Stimulated activated CD4-positive, alpha-beta T cell treated with anti-CD3 and anti-CD28 coated beads, Interleukin-15, amount 100 ng/mL, for 48 hours (primary cell): ENCODE measurements at places on chromosomes 2 and 18.
A peak's percentile ranks its signal among the peaks of the same experiment; 100 is the strongest.

- no peak for DNase-seq
Observed at GRCh38 chr2:142100970-142101369, 29.8 kb downstream of the LRP1B start.

- DNase-seq: peak; percentile 5
Observed at GRCh38 chr18:68623342-68623741, 91.6 kb downstream of the TMX3 start.

DNA sequence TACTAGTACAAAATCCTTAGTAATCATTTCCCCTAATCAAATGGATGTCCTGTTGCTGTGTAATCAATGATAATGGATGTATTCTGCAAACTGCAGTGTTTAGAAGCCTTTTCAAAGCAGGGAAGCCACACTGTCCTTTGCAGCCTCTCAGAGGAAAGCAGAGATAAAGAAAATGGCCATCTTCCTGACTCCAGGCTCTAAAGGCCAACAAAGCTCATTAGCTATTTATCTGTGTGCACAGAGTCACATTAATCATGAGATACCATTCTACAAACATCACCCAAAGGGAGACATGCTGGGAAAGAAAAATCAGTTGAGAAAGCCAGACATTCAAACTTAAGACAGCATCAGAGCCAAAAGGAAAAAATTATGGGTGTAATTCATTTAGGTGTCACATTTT lies 165.0 kb downstream of the RAD51AP2 start:
- no peak for DNase-seq

DNA sequence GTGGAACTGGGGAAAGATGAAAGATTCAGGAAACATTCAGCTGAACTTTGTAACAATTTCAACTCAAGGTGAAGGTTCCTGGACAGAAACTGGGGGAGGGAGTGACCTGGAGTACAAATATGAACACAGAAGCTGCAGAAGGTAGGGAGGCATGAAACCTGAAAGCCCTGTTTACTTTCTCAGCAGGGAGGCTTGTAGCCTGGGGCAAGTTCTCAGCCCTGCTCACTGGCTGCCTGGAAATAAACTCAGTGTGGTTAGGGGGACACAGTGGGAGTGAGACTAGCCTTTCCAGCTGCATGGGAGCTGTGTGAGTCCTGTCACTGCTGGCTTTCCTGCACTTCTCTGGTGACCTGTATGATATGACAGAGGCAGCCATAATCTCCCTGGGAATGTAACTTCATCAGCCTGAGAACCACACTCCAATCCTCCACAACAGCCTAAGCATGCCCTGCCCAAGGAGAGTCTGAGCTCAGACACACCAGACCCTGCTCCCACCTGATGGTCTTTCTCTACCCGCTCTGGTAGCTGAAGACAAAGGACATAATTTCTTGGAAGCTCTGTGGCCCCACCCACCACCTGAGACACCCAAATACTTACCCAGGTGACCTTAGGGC lies 77.0 kb downstream of the ZSWIM2 start:
- DNase-seq: no peak

GRCh38 chr18:394262-394986 lies 106.1 kb downstream of the COLEC12 start:
- DNase-seq: no peak

DNA sequence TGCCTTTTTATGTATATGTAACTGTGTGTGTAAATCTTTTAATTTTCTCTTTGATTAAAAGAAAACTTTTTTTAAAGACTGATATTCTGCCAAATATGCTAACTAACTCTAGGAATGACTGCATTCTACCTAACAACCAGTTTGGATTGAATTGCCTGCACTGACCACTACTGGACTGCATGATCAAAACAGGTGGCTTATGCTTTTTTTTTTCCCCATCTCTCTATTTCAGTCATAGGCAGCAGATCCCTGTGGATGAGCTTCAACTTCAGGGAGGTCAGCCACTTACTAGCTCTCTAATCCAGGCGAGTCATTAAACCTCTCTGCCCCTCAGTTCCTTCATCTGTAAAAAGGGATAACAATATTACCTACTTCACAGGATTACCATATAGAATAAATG lies 138.6 kb upstream of the SERTAD2 start:
- DNase-seq: no peak

- DNase-seq: no peak
Observed at GRCh38 chr2:239762655-239763269, 262.4 kb downstream of the NDUFA10 start.

DNA sequence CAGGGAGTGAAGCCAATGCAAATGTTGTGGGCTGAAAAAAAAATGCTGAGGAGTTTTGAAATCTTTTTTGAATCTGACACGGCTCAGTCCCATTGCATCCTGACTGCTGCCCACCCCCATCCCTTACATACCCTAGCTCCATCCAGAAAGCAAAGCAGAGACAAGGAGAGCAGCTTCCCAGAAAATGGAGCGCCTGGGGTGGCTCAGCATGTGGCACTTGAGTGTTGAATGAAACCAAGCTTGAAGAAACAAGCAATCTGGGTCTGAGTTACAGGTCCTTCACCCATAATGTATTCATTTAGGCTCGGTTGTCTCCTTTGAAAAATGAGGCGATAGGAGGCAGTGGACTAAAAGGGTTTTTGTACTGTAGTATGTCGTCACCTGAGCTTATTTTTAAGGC lies 244.2 kb upstream of the ACVR2A start:
- DNase-seq: no peak

GRCh38 chr2:64412671-64413070 lies 41.3 kb upstream of the LGALSL start:
- DNase-seq: no peak

GRCh38 chr18:60062396-60062795 lies 162.6 kb downstream of the PMAIP1 start:
- DNase-seq: no peak

DNA sequence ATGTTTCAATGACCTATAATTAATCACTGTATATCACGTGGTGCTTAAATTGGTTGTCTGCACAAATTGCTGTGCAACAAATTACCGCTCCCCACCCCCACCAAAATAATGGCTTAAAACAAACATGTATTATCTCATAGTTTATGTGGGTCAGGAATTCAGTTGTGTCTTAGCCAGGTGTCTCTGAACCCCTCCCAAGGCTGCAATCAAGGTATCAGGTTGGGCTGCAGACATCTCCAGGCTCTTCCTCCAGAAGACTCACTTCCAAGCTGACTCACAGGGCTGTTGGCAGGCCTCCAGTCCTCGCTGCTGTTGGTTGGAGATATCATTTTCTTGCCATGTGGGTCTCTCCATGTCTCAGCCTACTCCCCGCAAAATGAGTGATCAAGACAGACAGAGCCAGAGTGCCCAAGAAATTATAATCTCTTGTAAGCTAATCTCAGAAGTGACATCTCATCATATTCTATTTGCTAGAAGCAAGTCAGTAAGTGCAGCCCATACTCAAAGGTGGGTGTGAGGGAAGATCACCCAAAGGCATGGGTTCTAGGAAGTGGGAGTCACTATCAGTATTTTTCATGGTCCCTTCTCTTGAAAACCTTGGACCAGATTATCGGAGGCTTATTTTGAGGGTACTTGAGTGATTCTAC lies 38.4 kb downstream of the SPC25 start:
- DNase-seq: no peak

GRCh38 chr18:42719221-42719620 lies 396.3 kb downstream of the RIT2 start:
- DNase-seq: no peak

- no peak for DNase-seq
Observed at GRCh38 chr2:168752361-168752760, 50.1 kb upstream of the NOSTRIN start.

- DNase-seq: no peak
Observed at GRCh38 chr2:7444626-7445025, 527.4 kb downstream of the RNF144A start.

GRCh38 chr2:96626553-96626942 lies 11.6 kb downstream of the KANSL3 start:
- no peak for DNase-seq

DNA sequence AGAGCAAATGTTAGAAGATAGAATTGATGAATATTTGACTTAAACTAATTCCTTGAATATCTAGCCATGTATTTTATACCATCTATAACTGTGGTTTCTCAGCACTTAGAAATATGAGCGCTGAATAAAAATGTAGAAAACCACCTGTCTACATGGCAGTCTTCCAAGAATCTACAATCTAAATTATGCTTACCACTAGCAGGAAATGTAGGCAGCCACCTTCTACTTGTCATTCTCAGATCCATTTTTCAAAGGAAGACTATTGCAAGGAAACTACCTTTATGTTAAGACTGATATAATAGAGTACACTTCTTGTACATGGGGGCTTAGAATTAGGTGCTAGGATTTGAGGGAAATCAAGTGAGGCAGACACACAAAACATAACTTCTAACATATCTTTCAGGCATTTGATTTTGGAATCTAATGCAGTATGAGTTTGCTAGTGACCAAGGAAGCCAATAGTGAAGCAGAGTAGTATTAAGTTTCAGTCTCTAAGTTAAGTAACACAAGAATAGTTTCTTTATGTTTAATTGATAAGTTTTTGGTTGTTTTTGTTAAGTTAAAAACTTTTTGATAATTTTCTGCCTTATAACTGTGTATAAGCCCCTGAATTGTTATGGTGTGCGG lies 175.9 kb upstream of the ITGA4 start:
- no peak for DNase-seq

GRCh38 chr18:32804134-32804888 lies 31.5 kb upstream of the KLHL14 start:
- no peak for DNase-seq
